ENCODE measurements at places on chromosomes 7 and 10.
A peak's percentile ranks its signal among the peaks of the same experiment; 100 is the strongest.

DNA sequence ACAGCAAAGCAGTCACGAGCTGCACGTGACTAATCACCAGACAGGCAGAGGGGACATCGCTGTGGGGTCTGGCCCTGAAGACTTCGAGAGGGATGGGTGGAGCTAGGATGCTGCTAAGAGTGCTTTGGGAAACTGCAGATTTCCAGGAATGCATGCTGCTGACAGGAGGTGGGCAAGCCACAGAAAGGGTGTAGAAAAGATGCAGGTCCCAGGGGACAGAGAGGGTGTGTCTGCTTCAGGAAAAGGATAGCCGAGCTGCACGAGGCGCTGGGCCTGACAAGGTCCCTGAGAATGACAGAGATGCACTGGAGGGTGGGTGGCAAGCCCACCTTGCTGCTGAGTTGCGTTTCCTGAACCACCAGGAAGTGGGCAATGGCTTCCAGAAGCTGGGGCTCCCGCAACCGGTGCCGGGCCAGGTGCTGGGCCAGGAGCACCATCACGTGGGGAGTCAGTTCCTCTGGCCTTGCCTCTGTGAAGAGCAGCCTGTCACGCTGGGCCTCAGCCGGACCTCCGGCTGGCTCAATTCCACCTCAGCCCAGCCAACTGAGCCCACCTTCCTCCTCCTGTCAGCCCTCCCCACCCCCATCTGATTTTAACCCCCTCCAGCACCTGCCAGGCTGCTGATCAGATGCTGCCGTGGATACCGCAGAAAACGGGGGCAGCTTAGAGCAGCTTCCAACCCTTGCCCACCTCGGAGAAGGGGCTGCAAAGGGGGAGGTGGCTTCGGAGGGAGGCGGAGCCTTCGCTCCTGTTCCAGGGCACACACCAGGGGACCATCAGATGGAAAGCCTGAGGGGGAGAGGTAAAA is 2.2 kb downstream of the FASTK start:
- no peak for DNase-seq

DNA sequence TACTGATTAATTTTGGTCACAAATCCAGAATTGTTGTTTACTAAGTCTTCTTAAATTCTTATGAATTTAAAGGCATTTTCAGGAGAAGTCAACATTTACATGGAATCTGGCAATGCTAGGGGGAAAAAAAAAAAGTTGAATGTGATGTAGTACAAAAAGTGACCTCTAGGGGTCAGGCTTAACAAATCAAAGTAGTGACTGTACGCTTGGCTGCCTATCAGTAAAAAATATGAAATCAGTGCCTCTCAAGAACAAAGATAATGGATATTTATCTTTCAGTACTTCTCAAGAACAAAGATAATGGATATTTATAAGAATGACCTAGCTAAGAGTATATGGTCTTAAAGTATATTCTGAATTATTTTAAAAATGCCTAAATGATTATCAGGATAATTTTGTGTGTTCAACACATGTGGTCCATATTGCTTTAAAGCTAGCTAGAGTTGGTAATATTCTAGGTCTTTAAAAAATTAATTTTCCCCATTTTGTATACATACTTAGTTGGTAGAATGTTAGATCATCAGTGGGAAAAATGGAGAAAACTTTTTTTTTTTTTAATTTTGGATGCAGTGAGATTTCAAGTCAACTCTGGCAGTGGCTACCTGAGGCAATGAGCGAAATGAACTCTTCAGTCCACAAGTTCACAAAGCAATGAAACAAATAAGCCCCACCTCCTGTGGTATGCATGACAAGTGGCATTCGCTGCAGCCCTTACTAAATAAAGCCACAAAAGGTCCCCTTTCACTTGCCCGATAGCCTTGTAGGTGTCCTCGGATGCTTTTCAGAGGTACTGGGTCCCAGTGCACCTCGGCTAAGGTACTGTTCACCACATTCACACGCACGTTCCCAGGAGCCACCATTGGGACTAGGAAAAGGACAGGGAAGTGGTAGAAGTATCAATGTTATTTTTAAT is 51.2 kb upstream of the LAMB4 start:
- no peak for DNase-seq

- no peak for DNase-seq
Observed at GRCh38 chr10:63670291-63670898, 149.2 kb downstream of the REEP3 start.

DNA sequence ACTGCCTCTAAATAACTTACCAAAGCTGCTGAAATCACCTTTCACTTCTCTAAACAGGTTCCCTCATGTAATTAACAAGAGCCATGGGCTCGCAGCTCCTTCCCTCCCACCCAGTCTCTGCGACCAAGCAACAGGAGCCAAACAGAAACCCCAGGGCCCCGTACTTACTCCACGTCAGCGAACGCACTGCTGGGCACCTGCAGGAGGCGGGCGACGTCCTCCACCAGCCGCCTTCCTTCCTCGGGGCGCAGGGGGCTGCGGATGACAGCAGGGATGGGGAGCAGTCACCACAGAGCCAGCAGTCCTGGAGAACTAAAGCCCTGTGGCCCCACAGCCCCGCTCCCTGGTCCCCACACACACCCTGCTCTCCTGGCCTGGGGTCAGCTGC is 477.0 kb downstream of the PTPRN2 start:
- no peak for DNase-seq

GRCh38 chr7:31835471-31835870 is 148.5 kb downstream of the PPP1R17 start:
- DNase-seq: no peak

DNA sequence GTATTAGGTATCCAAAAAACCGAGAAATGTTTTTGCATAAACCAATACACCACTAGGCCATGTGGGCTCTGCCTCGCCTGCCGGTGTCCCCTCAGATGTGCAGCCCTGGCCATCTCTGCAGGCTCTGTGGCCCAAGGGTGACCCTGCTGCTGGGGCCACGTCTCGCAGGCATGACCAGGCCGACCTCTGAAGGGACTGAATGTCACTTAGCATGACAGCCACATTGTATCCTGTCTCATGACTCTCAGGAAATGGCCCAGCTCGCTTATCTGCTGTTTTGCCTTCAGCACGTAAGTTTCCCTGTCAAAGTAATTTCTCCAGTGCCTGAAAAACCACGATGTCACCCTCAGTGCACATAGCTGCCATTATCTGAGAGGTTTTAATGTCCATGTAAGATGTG is 49.5 kb upstream of the ZNF32 start:
- DNase-seq: no peak

DNA sequence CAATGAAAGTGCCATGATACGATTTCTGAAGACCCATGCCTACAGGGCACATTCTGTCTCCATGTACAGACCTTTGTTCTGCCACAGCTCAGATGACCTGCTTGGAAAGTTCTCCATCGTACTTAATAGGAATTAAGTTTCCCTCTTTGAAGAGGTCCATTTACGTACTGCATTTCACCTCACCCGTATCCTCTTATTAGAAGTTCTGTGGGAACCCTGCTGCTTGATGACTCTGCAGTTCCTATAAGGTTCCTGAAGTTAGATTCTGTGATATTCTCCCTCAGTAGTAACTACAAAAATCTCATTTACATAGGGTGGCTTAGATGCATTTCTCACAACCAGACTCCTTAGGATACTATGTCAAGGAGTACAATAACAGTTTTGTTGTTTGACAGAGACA is 50.9 kb downstream of the MINDY3 start:
- DNase-seq: no peak

- no peak for DNase-seq
Observed at GRCh38 chr10:119520283-119520682, 22.2 kb downstream of the RGS10 start.

GRCh38 chr7:135078051-135078450 is 69.8 kb upstream of the TMEM140 start:
- DNase-seq: no peak

- DNase-seq: no peak
Observed at GRCh38 chr10:75532253-75532924, 101.0 kb downstream of the LRMDA start.

DNA sequence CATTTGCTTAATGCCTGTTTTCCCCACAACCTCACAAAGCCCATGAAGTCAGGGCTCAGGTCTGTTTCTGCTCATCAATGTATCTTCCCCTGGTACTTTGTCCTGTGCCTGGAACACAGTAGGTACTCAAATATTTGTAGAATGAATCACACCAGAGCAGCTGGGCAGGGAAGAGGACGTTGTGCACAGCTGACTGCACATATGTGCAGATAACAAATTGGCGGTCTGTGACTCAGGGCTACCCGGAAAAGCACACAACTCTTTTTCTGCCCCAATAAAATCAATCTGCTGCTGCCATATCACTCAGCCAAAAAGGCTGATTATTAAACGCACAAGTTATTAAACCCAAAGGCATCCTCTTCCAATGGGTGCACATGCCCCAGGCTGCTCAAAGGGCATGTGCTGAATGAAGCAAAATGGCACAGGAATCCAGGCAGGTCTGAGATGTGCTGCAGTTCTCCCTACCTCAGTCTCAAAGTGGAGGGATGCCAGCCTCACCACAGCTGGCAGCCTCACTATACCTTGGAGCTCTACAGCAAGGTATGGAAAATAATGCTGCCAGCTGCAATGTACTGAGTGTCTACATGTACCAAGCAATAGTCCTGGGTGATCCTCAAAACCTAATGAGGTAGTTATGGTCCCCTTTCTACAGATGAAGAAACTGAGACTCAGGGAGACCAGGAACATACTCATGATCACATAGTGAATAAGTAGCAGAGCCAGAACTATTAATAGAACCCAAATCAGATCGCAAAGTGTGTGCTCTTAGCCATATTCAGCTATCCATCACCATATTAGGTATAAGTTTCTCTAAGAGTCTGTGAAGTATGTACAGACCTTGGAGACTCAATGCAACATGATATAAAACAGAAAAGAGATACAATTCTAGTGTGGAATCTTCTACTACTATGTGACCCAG is 43.4 kb downstream of the SORBS1 start:
- DNase-seq: no peak

DNA sequence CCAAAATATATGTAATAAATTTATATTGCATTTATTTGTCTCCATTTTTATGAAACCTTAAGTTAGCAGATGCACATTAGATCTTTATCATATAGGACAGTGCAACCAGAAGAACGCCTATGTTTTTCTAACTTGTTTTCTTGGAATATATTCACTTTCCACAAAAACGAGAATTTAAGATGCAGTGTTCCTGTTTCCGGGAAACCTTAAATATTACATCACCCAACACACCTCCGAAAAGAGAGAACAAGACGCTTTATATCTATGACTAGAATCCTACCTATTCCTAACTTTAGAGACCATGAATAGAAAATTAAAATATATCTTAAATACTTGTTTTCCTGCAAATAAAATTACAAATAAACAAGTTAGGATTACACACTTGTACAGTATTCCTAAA is 1.9 kb downstream of the EZH2 start:
- no peak for DNase-seq

DNA sequence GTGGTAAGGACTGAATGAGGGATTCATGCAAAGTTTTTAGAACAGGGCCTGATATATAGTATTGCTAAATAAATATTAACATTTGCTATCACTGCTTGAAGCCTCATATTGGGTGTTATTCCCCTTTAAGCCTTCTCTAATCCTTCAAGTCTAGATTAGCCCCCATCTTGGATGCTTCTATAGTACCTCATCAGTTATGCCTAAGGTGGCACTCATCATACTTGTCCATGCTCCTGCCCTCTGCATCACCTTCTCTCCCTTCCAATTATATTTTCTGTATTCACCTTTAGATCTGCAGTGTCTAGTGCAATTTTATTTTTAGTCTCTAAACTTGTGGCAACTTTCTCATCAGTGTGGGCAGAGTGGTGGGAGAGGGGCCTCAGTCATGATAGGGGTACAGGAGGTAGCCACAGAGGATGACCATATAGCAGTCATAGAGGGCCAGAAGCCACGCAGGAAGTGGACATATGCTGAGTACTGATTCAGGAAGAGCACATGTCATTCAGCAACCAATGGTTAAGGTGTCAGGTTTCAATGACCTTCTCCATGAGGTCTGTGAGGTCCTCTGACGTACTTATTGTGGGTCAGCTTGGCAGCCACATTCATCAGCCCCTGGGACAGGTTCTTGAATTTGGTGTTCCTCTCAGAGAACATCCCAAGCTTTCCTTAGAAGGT is 2.5 kb downstream of the ENTPD1 start:
- no peak for DNase-seq

- DNase-seq: no peak
Observed at GRCh38 chr10:17453373-17454091, 863 bp downstream of the ST8SIA6 start.

- no peak for DNase-seq
Observed at GRCh38 chr7:90178166-90178565, 23.9 kb downstream of the STEAP1 start.

DNA sequence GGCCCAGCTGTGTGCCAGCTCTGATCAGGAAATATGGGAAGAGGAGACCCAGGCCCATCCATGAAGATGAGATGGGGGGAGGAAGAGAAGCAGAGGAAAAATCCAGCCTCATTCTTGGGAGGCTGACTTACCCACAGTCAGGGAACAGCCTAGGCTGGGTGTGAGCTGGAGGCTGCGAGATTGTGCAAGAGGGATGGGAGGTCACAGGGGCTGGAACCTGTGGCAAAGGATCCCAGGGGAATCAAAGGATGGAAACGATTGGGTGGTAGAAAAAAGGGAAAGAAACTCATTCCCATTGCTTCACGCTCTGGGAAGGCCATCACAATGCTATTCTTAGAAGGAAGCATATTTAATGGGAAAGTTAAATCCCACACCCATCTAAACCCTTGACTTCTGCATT is 26.7 kb upstream of the CRHR2 start:
- no peak for DNase-seq

DNA sequence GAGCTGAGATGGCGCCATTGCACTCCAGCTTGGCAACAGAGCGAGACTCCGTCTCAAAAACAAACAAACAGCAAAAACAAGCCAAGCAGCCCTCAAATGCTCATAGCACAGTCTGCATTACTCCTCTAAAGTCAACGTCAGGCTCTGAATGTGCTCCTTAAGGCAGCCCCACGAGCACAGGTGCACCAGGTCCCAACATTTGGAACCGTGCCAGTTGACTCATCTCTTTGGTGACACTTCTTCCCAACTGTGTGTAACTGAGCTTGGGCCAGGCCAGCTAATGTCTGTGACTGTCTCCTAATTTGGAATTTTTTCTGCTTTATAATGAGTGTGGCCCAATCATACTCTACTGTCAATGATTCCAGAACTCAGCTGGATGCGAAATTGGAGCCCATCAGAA is 66.3 kb upstream of the EFCAB10 start:
- DNase-seq: no peak

DNA sequence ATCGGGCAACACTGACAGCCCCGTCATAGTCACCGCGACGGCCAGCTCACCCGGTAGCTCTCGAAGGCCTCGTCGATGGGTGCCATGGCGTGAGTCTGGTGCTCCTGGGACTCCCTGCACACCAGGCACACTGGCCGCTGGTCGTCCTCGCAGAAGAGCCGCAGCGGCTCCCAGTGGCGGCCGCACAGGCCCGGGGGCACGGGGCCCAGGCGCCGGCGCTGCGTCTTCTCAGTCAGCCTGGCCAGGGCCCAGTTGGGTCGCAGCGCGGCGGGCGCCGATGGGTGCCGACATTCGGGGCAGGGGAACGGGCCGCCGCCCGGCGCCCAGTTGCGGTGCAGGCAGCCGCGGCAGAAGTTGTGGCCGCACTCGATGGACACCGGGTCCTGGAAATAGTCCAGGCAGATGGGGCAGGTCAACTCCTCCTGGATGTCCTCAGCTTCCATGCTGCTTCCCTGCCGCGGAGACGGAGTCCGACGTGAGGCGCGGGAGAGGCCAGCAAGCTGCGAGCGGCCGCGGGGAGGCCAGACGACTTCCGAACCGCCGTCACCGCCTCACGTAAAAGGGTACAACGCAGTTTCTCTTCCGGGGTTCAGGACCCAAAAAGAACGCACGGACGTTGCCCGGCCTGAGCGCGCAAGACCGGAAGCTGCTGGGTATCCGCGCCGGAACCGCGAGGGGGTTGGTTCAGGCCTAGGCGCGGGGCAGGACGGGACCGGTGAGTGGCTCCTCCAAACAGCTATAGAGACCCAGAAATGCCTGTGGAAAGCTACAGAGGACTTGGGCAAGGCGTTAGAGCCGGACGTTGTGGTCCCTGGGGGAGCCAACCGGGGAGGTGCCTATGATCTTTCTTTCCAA is at the start of gene TRIM4:
Gene TRIM4, minus strand, starts transcription at position 572 of the 855 bp plus-strand sequence. Its CDS starts 129 bp downstream, at position 443.
- peak; percentile 89 for DNase-seq
